Activated CD8-positive, alpha-beta memory T cell treated with anti-CD3 and anti-CD28 coated beads, Interleukin-2, amount 10 ng/mL, durations not matched to agents 7 days and 5 days (primary cell): ENCODE measurements at places on chromosomes 11 and 22. TPM values are rescaled to one million over a fixed set of nuclear protein-coding genes. Genes with fewer than 3 reads are reported as not detected.

The MOGAT2 gene
- not detected for total RNA-seq

The LZTR1 gene
- total RNA-seq, result 69.3 TPM

- DNase-seq, result no peak
Measured at GRCh38 chr11:18612394-18612793, 12.8 kb downstream of the MISFA start.

- no peak for DNase-seq
Measured at GRCh38 chr11:101442171-101442570, 141.6 kb downstream of the TRPC6 start.

DNA sequence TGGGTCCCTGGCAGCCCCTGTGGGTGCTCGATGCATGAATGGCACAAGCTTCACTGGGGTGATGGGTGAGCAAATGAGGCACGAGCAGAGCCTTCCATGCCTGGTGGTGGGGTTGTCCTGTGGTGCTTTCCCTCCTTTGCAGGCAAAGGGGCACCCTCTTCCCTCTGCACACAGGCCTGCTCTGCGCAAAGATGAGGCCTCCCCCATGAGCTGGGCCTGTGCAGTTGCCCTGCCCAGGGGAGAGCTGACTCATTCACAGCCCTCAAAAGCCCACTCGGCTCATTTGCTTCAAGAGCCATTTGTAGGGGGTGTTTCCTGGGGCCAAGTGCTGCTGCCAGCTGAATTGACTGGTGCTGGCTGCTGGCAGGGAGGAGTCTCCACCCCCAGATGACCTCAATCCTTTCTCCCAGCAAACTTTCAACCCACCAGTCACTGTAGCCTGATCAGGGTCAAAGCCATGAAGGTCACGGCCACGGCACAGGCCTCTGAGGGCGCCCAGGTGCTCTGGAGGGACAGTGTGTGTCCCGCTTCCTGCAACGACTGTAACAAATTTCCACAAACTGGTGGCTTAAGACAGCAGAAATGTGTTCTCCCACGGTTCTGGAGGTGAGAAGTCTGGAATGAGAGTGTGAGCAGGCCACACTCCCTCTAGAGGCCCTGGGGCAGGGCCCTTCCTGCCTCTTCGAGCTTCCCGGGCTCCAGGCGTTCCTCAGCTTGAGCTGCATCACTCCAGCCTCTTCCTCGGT lies 48.8 kb upstream of the ANO1 start:
- DNase-seq, result no peak

DNA sequence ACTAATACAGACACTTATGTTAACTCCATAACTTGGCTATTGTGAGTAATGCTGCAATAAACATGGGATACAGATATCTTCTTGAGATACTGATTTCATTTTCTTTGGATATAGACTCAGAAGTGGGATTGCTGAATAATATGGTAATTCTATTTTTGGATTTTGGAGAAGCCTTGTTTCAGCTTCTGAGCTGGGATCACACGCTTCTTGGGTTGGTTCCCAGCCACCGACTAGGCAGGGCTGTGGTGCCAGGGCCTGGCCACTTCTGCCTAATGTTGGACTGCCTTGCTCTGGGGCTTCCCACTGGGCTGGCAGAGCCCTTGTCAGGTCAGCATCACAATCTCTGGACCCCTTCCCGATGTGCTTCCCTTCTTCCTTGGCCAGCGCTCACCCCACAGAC lies 14.0 kb upstream of the MCHR1 start:
- DNase-seq, result no peak

DNA sequence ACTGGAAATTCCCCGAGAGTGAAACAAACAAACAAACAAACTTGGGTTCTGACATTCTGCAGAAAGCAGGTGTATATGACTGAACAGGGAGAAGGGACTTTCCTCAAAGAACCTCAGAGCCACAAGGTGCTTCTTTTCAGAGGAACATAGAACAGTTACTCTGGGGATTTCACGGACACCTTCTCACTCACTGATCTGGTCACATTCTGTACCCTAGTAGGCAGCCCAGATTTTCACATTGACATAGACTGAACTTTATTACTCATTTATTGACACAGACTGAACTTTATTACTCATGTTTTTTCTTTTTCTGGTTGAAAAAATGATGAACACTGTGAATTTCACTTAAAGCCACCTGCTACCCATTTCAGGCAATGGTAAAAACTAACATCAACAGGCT lies 263.0 kb downstream of the OPCML start:
- no peak for DNase-seq

DNA sequence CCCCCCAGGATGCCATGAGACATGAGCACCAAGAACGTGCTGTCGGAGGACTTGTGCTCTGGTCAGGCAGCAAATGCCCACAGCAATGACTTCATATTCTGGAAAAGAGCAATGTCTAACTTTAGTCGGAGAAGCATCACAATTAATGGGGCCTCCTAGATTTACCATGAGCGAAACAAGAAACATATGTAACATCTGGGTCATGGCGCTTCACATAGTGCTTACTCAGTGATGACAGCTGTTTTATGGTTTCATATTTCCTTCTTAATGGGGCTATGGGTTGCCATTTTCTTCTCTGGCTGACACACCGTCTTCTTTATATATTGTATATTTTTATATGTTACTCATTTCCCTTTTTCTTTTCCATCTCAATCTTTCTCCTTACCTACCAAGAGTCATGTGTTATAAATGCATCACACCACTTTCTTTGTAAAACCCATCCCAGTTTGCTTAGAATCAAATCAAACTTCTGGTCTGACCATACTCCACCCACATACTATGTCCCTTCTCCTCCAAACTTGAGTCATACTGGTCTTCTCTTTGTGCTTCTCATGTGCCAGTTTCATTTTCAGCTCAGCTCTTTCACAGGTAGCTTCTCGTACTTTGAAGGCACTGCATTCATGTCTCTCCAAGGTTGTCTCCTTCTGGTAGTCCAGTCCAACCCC lies 9.4 kb upstream of the CASP12 start:
- peak; percentile 56 for DNase-seq

DNA sequence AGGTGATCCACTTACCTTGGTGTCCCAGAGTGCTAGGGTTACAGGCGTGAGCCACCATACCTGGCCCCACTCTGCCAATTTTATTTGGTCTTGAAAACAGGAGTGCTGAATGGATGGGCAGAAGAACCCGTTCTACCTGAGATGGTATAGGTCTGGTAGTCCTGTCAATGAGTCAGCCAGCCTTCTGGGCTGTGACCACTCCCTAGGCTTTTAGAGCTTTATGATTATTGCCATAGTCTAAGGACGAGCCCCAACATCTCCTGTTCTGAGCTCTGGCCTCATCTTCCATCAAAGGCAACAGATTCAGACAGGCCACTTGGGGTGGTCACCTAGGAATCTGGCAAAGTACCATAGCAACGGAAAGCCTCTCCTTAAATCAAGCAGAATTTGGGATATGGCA lies 11.5 kb downstream of the ZDHHC5 start:
- no peak for DNase-seq
